ENCODE measurements at places on chromosomes 7 and 10. TPM values are rescaled to one million over a fixed set of nuclear protein-coding genes. Genes with fewer than 3 reads are reported as not detected.

DNA sequence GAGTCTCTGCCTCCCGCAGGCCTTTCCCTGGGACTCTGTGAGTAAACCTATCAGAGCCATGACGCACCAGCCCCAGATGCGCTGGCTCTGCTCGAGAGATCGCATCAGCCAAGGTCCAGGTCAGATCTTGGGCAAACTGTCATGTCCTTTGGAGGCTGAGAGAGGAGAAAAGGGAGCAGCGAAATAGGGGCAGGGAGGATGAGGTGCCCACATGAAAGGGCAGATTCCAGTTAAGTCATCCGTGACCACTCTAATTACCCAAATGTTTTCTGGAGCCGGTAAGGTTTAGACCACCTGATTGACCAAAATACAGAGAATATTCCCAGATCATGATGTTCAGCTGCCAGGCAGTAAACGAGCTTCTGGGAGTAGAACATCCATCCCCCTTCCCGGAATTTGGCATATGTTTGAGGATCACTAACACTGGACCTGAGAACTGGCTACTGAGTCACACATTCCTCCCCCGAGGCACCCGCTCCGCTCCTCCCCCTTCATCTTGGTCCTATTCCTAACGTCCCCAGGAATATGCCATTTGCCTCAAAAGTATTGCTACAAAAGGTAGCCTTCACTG lies 88.0 kb downstream of the FGFR2 start:
- DNase-seq, result peak; percentile 80

The TMEM196 gene
- not detected for total RNA-seq

GRCh38 chr7:1523208-1523607 lies 7.3 kb upstream of the MAFK start:
- DNase-seq, result no peak

- no peak for DNase-seq
Measured at GRCh38 chr7:30437823-30438574, 40.6 kb downstream of the NOD1 start.

The HSPA12A gene
- 3.1 TPM for total RNA-seq

DNA sequence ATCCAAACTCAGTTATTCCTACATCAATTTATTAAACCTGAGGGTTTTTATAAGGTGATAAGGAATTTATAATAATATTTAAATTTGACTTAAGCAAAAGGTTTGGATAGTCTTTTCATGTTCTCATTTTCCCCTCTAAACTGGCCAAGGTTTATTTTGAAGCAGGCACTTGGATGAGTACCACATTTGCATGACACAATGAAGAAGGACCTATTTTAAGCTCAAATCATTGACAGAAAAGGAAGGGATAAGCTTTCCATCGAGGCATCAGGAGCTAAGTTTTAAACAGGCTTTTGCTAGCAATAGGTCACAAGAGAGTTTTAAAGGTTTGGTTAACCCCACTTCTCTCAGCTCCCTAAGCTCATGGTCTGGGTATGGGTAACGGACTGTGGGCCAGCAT lies 28.7 kb upstream of the FAM13C start:
- DNase-seq, result no peak

GRCh38 chr7:19919261-19920095 lies 146.1 kb upstream of the TMEM196 start:
- peak; percentile 63 for DNase-seq

GRCh38 chr7:142535123-142535779 lies 214.0 kb upstream of the PRSS1 start:
- peak; percentile 94 for DNase-seq

DNA sequence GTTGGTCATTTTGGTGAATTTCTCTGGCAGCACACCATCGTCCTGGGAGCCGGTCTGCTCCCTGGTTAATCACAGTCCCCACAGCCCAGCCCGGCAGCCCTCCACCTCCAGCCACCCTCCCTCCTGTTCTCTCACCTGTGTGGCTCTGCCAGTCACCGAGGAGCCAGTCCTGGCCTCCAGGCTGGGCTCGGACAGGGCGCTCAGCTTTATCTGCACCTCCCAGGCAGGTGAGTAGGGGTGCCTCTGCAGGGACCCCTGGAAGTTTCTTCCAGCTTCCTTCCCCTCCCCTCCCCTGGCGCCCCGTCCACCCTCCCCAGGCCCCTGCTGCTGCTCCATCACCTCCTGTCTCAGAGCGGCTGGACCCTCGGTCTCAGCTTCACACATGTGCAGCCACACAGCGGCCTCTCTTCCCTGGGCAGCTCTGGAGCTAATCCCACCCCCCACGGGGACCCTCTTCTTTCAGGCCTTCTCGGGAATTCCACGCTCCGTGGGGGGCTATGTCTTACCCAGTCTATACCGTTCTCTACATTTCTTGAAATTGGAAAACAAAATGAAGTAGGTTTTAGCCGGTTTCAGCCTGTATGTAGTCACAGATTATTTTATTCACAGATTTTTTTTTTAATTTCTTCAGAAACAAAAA lies 213.9 kb upstream of the PPP2R2D start:
- DNase-seq, result no peak

GRCh38 chr10:133438711-133439273 lies 14.4 kb upstream of the SPRN start:
- DNase-seq, result peak; percentile 13

DNA sequence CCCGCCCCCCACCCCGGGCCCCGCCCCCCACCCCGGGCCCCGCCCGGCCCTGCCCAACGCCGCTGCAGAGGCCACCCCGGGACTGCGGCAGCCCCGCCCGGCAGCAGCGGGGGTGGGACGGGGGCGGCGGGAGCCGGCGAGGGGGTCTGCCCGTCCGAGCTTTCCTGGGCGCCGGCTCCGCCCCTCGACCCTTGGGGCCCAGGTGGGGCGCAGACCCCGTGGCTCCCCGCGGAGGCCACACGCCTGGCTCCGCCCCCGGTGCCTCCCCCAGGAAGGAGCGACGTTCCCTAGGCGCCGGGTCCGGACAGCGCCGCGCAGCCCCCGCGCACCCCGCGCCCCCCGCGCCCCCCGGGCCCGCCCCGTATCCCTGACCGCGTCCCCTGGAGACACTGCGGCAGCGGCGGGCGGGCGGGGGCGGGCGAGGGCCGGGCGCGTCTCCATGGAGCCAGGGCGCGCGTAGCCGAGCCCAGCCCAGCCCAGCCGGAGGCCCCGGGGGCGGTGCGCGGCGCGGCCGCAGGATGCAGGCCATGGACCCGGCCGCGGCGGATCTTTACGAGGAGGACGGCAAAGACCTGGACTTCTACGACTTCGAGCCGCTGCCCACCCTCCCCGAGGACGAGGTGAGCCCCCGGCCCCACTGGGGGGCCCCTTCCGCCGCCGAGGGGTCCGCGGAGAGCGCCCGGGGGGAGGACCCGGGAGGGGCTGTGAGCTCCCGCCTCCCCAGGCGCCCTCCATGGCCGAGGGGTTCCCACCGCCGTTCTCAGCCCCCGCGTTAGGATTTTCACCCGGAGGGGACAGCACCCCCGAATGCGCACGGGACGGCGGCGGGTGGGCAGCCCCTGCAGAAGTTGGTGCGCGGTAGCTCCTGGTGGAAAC lies at the start of gene KNDC1:
TSS of gene KNDC1 (plus strand) at position 270 of the 876 bp plus-strand sequence. CDS start at position 519, 249 bp downstream.
- DNase-seq, result peak; percentile 32

DNA sequence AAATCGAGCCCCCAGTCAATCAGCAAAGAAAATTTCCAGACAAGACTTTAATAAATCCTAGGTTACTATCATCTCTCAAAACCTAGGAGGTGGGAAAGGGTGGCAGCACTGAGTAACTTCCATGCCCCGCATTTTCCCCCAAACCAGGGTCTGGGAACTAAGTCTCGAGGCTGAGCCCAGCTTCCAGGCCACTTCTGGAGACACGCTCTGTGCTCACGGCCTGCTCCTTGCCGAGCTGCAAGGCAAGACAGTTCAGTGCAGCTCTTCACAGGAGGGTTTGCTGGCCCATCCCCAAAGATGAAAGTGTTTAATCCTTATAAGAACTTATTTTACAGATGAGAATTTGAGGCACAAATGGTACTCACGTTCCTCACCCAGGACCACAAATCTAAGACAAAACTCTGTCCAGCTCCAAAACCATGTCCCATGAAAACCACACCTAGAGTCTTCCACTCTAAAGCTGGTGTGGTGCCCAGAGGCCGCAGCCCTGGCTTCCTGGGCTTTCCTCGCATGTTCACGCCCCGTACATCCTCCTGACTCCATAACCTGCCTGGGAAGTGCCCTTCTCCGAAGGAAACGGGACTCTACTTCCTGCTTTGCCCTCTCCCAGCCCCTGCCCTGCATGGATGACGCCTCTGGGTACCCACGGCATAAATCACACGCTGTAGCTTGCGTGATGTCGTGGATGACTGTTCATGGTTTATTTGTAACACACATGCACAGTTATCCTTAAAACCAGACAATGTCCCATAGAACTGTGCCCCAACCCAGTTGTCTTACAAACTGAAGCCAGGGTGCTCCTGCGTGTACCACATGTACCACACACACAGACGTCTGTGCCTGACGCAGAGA lies 201.2 kb downstream of the DIP2C start:
- DNase-seq, result no peak

- no peak for DNase-seq
Measured at GRCh38 chr10:58010073-58010702, 257.5 kb downstream of the IPMK start.

DNA sequence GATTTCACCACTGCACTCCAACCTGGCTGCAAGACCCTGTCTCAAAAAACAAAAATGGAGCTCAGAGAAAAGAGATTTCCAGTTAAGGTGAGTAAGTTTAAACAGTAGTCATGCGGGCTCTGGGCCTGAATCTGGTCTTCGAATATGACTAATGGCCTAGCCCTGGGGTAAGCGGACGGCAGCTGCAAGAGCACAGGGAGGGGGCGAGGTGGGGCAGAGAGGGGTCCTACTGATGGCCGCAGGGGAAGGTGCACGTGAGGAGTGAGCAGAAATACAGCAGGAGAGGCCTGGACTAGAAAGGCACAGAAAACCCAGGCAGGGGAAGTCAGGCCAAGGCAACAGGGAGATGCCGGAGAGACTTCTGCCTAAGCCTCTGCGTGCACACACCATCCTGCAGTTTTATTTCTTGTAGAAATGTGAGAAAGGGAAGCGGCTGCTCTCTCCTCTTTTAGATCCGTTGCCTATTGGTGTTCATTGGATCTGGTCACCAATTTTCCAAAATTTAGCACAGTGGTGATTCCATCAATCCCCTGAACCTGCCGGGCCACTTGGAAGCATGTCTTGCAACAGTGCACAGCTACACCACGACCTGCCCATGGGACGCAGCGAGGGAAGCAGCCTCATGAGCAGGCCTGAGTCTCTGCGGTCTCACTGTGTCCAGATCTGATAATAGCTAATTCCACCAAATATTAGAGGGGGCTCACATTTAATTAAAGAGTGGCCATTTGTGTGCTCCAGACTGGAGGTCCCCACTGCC lies 139.0 kb downstream of the PAXIP1 start:
- DNase-seq, result no peak

The CNNM1 gene
- 1.4 TPM for total RNA-seq

The SLIT1 gene
- total RNA-seq, result 0.12 TPM

- DNase-seq, result no peak
Measured at GRCh38 chr7:109044691-109045090, 475.0 kb downstream of the DNAJB9 start.

- DNase-seq, result no peak
Measured at GRCh38 chr7:149284343-149284742, 22.3 kb downstream of the ZNF783 start.

The SRI gene
- 176 TPM for total RNA-seq

GRCh38 chr7:91953618-91954017 lies 13.0 kb downstream of the AKAP9 start:
- peak; percentile 17 for DNase-seq

DNA sequence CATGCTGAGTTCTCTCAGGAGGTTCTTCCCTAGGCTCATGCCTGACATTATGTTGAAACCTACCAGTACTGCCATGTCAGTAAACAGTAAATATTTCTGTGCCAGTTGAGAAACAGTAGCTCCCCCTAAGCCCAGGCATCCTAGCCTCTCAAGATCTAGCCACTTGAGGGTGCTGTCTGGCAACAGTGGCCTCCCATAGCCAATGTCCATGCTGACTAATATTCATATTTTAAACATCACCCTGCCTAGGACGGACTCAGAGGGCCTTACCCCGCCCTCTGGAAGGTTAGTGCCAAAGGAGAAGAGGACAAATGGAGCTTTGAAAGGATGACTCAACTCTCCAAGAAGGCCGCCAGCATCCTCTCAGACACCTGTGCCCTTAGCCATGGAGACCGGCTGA lies 7.7 kb downstream of the ACSM6 start:
- peak; percentile 60 for DNase-seq

The PRLHR gene
- total RNA-seq, result not detected

GRCh38 chr7:116593359-116594075 lies 68.7 kb downstream of the CAV1 start:
- DNase-seq, result no peak

GRCh38 chr10:30738416-30738815 lies 108.9 kb upstream of the LYZL2 start:
- DNase-seq, result no peak

DNA sequence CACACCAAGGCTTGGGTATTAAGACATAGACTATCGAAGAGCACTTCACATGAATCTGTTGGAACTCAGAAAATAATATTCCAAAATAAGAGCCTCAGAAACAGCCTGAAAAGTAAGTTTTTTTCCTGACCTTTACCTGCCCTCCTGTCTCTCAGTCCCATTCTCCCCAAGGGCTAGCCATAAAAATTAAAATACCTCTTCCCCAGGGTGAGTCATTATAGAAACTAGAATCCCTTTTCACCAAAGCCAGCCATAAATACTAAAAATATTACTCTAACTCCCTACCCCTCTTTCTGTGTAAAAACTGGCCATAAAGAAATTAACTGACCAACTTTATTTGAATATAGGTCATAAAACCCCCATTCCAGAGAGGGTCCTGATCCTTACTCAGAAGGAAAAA lies 87.9 kb upstream of the TMEM106B start:
- DNase-seq, result no peak

DNA sequence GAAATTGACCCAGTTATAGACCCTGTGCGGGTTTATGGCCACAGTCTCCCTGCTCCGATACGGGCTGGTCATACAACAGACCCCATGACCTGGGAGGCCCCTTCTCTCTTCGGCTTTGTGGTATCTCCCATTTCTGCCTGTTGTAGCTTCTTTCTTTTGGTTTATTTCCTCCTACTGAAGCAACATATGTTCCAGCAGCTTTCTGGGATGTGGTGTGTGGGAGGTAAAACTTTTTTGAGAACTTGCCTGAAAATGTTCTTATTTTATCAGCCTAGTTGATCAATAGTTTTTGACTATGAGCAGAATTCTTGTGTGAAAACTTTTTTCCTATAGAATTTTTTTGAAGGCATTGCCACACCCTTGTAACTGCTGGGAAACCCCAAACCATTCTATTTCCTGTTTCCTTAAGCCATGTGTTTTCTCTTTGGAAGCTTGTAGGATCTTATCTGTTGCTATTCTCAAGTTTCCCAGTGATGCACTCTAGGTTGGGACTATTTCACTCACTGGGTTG lies 80.0 kb downstream of the DAGLB start:
- peak; percentile 66 for DNase-seq

DNA sequence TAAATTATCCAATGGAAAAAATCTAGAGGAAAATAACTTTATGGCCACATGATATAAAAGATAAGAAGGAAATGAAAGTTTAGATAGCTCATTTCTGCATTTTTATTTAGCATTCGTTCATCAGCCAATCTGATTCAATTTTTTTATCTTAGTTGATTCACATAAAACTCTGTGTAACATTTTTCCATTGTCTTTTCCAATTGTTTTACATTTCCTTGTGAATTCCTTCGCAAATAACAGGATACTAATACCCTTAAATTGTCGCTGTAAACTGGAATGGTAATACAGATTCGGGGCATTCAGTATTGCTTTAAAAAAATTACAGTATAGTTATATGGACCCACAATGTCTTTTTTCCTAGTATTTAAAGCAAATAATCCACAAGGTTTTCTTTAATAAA lies 136.4 kb downstream of the CUBN start:
- DNase-seq, result no peak

The AGAP9 gene
- total RNA-seq, result 3.0 TPM
